Stimulated activated CD4-positive, alpha-beta T cell treated with anti-CD3 and anti-CD28 coated beads, TNF-alpha, amount 100 ng/mL, for 1 hour (primary cell): ENCODE measurements at places on chromosomes 5 and 9.

DNA sequence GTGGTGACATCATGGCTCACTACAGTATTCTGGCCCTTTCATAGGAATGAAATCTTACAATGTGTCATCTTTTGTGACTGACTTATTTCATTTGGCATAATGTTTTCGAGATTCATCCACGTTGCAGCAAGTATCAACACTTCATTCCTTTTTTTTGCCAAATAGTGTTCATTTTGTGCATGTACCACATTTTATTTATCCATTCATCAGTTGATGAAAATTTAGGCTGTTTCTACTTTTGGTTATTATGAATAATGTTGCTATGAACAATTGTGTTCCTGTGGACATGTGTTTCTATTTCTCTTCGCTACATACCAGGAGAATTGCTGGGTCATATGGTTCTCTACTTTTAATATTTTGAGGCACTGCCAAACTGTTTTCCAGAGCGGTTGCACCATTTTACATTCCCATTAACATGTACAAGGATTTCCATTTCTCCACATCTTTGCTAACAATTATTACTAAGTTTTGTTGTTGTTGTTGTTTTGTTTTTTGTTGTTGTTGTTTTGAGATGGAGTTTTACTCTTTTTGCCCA lies 43.5 kb downstream of the RMI1 start:
- DNase-seq, result no peak

GRCh38 chr9:115665519-115665918 lies 488.1 kb upstream of the PAPPA start:
- DNase-seq, result no peak

DNA sequence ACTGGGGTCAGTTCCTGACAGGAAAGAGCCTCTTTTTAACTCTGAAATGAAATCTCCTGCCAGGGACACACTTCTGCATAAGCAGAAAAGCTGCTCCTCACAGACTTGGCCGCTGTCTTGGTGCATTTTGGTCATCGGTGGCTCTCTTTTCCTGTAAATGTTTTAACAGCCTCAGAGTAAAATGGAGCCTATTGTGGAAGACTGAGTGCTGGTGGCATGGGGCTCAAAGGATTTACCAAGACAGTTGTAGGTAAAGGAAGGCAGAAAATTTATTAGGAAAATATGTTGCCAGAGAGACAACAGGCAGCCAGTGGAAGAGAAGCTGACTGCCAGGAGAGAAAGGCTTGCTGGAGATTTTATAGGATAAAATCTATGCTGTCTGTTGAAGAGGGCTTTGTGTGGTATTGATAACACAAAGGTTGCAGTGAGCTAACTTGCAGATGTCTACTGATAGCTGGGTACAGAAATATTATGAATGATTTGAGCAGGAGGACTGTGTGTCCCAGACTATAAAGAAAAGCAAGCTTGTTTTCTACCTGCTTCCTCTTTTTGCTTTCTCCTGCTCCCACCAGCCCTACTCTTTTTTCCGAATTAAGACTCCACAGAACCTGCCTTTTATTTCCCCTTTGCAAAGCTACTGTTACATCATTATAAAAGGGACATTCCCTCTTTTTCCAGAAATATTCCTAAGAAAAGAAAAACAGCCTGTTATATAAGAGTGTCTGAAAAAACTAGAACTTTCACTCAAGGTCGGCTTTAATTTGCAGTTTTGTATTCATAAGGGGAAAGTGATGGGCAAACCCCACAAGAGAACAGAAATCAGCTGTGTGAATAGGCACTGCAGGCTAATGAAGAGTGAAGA lies 27.9 kb upstream of the IFNA14 start:
- no peak for DNase-seq

DNA sequence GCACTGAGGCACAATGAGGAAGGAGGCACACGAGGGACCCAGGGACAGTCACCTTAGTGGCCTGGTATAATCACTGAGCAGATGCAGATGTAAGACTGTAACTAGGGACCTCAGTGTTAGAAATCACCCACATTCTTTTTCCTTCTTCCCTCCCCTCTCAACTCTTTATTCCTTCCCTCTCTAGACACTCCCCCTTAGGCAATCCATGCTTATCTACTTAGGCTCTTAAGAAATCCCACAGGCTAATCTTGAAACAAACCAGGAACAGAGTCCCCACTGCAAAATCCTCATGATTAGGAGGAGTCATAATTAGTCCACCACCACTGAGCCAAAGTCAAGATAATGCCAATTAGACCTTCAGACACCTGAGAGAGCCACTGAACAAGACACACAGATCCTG lies 84.7 kb downstream of the ELAVL2 start:
- DNase-seq, result no peak

DNA sequence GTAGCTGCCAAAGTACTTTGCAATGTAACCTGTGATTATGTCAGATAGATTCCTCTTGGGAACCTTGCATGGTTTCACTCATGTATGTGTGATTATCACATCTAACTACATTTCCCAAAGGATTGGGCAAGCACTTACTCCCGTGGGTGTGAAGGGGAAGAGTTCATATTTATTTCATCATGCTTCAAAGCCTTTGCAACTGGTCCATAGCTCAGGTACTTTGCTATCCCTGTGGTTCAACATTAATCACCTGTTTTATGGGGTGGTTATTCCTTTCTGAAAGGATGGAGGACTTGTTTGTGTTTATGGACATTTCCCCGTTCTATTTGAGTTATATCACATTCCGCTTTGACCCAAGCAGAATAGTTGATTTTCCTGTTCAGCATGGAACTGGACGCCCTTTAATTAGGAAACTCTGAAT lies 13.6 kb upstream of the ERMP1 start:
- DNase-seq, result no peak

GRCh38 chr5:132813599-132814502 lies 749 bp downstream of the SOWAHA start:
- no peak for DNase-seq

GRCh38 chr9:126058591-126058990 lies 268.0 kb upstream of the MVB12B start:
- no peak for DNase-seq

DNA sequence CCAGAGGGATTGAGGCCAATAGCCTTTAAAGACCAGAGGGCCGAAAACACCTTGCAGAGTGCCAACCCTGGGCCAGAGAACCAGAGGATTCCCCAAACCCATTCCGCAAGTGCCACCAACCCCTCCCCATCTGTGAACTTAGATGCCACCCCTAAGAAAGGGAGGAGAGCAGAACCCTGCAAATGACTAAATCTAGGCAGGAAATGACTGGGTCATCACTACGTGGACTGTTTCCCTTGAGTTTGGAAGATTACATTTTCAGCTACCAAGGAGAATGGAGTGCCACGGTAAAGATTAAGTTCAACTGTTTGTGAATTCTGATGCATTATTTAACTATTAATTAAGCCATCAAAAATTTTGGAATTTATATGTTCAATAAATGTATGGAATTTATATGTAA lies 142.8 kb downstream of the ENC1 start:
- no peak for DNase-seq

DNA sequence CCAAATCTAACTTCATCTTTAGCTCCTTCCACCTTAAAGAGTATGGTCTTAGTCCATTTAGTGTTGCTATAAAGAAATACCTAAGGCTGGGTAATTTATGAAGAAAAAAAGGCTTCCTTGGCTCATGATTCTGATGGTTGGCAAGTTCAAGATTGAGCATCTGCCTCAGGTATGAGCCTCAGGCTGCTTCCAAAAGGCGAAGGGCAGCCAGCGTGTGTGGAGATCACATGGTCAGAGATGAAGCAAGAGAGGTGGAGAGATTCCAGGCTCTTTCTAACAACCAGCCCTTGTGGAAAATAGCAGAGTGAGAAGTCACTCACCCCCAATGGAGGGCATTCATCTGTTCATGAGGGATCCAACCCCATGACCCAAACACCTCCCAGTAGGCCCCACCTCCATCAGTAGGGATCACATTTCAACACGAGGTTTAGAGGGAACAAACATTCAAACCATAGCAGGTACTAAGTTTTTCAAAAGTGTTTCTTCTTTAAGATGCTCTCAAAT lies 225.9 kb downstream of the SGCD start:
- no peak for DNase-seq

GRCh38 chr5:33772380-33772897 lies 119.4 kb downstream of the ADAMTS12 start:
- DNase-seq, result no peak

DNA sequence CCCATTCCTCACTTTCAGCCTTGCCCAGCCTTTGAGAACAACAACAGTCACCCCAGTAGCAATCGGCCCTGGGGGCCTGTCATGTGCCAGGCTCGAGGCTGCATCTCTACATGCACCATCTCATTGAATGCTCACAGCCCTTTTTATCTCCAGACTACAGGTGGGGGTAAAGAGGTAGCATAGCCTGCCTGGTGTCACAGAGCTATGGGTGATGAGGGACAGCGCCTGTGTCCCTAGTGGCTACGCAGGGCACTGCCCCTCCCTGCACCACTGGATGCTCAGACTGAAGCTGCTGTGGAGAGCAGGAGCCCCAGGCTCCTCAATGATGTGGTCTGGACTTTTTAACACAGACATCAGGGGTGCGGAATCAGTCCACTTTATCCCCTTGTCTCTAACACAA lies 2.8 kb downstream of the CAMK2A start:
- no peak for DNase-seq

DNA sequence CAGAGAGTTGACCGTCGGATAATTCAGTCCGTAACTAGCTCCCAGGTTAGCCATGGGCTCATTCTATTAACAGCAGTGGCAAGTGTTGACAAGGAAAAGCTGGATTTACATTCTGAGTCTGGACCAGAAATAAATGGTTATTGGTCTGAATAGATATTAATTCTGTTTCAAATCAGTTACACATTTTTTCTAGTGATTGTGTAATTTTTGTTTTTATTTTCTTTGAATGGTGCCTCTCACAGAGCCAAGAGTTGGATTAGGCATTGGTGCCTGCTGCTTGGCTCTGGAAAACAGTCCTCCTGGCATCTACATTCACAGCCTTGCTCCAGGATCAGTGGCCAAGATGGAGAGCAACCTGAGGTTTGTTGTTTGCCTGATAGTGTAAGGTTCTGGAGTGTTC lies 115.1 kb downstream of the GOLPH3 start:
- DNase-seq, result no peak

- DNase-seq, result no peak
Measured at GRCh38 chr5:1441166-1441865, 3.9 kb downstream of the SLC6A3 start.

DNA sequence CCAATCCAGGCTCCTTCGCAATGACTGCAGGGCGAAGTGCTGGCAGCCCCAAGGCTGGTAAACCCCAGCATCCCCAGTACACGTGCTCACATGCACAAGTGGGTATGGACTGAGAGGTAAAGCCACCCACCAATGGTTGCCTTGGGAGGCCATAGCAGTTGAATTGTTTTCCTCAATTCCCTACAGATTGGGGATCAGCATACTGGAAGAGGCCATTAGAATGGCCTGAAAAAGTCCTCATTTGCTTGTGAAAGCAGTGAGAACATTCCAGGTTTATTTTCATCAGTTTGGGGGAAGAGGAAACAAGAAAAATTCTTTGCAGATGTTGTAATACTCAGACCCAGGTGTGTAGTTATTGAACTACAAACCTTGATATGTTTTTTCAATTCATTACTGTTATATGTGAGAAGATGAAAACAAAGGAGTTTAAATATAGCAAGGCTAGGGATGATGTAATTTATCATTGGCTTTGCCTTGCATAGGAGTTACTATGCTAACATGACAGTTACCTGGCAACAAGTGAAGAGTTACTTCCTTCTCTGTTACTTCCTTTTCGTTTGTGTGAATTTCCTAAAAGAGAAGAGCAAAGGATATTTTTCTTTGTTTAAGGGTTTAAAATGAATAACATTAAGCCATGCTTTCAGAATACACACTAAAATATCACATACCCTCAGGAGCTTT lies 36.4 kb downstream of the MTMR12 start:
- DNase-seq, result no peak

DNA sequence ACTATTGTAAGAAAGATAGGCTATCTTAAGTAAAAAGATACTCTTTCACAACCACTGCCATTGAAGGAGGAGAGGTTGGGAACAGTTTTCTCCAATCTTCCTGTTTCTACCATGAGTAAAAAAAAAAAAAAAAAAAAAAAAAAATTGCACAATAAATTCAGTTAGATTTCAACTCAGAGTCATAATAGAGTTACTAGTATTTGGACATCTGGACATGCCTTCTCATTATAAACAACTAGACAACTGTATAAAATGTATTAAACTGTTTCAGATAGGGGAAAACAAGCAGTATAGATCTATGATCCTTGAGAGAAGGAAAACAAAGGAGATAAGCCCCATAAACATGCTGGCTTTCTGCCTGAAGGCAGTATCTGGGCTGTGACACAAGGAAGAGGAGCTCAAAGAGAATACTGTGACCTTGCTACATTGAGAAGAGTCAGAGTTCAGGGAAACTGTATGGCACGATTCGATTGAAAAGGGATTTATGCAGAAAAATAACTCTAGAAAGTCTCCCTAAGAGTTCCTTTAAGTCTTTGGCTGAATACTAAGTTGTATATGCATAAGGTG lies 249.2 kb upstream of the POU5F2 start:
- DNase-seq, result no peak

- DNase-seq, result no peak
Measured at GRCh38 chr5:155923784-155924183, 403.2 kb upstream of the SGCD start.

- DNase-seq, result no peak
Measured at GRCh38 chr5:154714266-154714986, 40.8 kb upstream of the LARP1 start.

DNA sequence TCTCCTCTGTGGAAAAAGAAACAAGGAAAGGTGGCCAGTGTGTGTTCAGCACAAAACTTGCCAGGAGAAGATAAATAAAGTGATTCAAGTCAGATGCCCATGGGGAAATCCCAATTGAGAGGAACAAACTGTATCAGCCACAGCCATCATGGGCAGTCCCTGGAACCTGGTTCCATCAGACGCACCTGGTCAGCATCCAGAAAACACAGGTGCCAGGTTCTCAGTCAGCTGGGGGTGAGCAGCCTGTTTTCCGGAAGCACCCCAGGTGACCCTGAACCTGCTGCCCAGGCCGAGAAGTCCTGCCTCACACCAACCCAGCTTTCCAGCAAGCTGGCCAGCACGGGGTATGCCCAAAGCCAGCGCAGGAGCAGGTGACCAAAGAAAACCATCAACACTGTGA lies 30.5 kb downstream of the PTCH1 start:
- DNase-seq, result no peak

DNA sequence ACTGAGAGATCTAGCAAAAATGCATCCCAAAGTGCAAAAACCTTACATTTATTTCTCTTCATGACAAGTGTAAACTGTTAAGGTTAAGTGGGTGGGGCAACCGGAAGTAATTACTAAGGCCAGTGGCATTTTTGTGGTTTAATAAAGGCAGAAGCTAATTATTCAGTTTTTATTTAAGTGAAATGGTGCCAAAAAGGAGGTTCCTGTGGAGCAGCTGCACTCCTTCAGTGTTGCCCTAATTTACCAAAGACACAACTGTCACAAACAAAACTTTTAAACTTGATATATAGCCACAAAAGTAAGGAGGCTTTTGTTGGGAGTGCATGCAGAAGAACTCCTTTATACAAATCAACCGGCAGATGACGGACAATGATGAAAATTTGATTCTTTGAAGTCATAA lies 81.6 kb downstream of the NDUFS4 start:
- no peak for DNase-seq
